D341Med (cell line): ENCODE measurements at places on chromosomes 12 and 14.

DNA sequence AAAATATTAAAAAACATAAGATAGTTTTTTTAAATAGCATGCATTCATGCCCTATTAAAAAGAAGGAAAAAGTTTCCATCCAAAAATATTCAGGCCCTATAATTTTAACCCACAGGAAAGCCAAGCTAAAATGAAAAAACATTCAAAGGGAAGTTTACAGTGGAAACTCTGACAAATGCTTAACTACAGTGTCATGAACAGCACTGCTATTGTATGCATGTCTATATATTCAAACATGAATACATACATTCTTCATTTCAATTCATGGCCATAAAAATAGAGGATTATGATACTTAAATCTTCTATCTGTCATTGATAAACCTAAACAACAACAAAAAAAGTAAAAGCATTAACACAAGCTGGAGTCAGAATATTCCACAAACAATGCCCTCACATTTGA, 67.4 kb downstream of the PPP2R5E start:
- no peak for DNase-seq

DNA sequence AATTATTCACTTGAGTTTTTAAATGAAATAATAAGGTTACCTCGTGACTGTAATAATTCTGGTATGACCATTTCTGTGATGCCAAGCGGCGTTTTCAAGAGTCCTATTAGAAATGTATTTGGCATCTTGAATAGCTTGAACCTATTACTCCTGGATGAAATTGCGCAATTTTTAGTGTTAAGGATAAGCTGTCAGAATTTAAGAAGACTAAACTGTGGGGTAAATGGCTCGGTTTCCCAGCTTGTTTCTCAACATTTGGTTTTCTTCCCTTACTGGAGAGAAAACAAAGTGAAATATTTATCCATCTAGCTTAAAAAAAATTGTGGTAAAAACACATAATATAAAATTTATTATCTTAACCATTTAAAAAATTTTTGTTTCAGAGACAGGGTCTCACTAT, 26.8 kb downstream of the PCNX1 start:
- no peak for DNase-seq

GRCh38 chr14:22907429-22907828, 11.5 kb downstream of the RBM23 start:
- no peak for DNase-seq

GRCh38 chr12:8852119-8852518, 29.7 kb downstream of the A2ML1 start:
- no peak for DNase-seq
